ENCODE measurements at places on chromosomes 2 and 18. TPM values are rescaled to one million over a fixed set of nuclear protein-coding genes. Genes with fewer than 3 reads are reported as not detected.

- no peak for DNase-seq
Measured at GRCh38 chr2:145075454-145076062, 555.6 kb upstream of the ZEB2 start.

- no peak for DNase-seq
Measured at GRCh38 chr2:205969584-205969983, 116.4 kb downstream of the INO80D start.

GRCh38 chr2:20501974-20502373 lies 55.1 kb downstream of the RHOB start:
- no peak for DNase-seq

GRCh38 chr2:42926434-42927333 lies 134.3 kb upstream of the HAAO start:
- DNase-seq: no peak

GRCh38 chr2:170113168-170113894 lies 64.6 kb upstream of the MYO3B start:
- no peak for DNase-seq

Gene AOX1
- polyA plus RNA-seq: 0.67 TPM

Data from forelimb muscle (tissue), 1 donor.